ENCODE measurements at places on chromosomes 11 and 22.

DNA sequence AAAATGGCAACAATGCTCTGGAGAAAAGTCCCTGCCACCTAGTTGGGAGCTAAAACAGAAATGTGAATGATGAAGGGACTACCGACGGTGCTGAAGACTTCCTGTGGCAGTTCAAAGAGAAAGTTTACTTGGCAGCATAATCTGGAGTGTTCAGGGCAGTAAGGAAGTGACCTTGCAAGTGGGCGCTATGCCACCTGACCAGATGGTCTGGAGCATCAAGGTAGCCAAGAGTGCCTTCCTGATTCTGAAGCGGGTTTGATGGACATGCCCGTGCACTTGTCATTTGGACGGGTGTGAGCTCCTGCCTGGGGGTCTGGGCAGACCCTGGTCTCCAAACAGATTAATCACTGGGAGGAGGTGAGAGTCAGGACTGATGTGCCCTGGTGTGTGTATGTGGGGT is 1.8 kb upstream of the SNX19 start:
- no peak for DNase-seq

DNA sequence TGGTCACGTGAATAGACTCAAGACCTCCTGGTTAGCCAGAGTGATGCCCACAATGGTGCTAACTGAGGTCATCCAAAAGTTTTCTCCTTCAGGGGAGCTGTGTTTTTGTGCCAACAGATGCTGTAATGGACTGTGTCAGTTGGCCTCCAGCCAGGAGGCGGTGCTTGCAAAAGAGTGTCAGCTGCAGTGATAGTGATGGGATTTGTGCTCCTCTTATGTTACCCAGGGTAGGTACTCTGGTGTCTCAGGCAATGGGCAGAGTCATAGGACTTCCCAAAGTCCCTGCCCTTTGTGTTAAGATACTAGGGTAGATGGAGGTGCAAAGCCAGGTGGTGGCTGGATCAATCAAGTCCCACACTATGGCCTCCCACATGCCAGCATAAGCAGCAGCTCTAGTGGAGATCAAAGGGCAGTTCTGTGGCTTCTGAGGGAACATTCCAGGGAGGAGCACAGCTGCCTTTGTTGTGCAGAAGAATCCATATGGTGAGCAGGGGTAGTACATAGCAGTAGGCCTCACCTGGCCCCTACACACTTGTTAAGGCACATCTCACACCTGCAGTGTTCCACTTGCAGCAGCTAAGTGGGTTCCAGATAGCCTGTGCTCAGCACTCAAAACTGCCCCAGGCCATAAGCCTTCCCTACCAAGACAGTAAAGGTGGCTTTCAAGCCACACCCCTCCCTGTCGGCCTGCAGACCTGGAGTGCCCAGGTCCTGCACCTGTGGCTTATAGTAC is 9.4 kb upstream of the FANCF start:
- peak; percentile 83 for DNase-seq

DNA sequence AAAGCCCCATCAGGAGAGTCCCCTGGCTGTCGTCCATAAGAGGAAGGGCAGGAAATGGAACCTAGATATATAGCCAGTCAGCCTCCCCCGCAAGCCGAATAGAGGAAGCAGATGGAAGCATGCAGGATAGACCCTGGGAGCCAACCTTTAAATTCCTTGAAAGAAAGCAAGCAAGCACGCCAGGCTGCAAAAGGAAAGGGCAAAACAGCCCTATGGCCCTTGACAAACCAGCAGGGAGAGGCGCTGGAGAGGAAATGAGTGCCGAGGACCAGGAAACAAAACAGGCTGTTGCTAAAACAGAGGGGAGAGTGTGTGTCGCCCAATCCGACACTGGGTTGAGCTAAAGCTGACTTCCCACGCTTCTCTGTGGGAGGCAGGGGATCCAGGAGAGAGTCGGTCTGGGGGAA is 203.5 kb upstream of the MTNR1B start:
- peak; percentile 77 for DNase-seq

GRCh38 chr11:30041171-30041570 is 24.3 kb upstream of the KCNA4 start:
- DNase-seq = no peak

DNA sequence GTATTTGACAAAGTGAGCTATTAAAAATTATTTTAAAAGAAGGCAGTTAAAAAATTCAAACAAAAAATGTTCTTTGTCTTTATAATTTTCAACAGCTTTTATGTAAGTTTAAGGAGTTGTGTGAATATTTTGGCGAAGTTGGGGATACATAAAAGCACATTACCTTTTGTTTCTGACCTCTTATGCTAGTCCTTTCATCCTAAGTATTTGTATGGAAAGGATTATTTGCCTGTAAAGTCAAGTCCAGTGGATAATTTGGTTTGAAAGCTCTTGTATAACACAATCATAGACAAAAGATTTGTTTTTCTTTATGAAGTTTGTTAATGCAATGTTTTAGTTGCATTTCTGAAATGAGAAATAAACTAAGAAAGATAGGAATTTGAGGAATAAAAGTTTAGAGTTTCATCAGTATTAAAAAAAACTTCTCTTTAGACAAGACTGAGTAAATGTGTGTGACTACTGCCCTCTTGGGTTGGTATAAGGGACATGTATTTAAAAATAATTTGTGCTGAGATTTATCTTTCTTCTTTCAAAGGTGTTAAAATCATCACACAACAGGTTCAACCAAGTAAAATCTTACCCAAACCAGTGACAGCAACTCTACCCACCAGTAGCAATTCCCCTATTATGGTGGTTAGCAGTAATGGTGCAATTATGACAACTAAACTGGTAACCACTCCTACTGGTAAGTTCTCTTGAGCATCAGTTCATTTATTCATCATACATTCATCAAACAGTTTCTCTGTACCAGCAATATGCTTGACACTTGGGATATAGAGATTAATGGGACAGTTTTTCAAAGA is 68.2 kb downstream of the EMSY start:
- DNase-seq = no peak

- no peak for DNase-seq
Observed at GRCh38 chr11:83938148-83938547, 652.0 kb upstream of the CCDC90B start.

- peak; percentile 33 for DNase-seq
Observed at GRCh38 chr22:21694795-21695429, 29.1 kb downstream of the PPIL2 start.
